ENCODE measurements at places on chromosomes 16 and 17. TPM values are rescaled to one million over a fixed set of nuclear protein-coding genes. Genes with fewer than 3 reads are reported as not detected.
A peak's percentile ranks its signal among the peaks of the same experiment; 100 is the strongest.

DNA sequence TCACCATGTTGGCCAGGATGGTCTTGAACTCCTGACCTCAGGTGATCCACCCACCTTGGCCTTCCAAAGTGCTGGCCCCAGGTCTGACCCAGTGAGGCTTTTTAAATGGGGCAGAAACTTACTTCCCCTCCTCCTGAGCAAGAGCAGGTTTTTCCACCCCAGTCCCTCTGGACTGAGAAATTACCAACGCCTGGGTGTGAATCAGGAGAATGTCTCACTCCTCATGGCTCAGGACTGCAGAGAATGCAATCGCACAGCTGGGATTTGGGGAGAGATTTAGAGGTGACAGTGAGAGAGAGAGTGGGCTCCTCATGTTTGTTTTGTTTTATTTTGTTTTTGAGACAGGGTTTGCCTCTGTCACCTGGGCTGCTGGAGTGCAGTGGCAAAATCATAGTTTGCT lies 203.6 kb downstream of the RAB11FIP4 start:
- no peak for DNase-seq

DNA sequence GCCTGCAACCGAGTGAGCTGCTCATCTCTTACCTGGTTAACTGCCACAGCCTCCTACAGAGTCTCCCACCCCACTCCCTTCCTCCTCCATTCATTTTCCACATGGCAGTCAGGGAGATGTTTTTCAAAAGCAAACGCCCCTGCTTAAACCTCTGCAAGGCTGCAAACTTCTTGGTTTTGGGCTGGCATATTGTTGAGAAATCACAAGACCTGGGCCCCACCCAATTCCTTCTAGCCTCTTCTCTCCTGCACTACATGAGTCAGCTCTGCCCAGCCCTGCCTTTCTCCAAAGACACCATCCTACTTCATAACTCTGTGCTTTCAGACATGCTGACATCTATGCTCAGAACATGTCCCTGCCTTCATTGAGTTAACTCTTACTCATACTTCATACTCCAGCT lies 136.1 kb downstream of the SPACA3 start:
- DNase-seq = no peak

DNA sequence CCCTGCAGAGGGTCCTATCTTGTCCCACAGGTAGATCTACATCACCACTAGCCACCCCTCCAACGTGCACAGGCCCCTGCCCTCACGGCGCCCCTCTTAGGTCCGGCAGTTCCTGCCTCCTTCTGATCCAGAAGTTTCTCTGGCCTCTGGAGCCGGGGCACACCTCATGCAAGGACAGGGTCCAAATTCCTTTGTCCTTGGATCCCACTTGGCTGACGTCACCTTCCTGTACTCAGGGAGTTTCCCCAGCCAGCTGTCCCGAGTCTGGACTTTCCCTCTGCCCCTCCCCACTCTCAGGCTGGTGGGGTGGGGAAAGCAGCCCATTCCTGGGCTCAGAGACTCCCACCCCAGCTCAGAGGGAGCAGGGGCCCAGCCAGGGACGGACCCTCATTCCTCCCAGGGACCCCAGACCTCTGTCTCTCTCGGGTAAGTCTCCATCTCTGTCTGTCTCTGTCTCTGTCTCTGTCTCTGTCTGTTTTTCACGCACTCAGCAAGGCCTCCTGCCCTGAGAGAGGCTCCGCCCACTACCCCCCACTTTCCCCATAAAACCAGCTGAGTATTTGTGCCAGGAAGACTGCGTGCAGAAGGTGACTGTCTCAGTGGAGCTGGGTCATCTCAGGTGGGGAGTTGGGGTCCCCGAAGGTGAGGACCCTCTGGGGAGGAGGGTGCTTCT lies at the start of gene IL32:
IL32 (plus strand) TSS at position 572 of the 673 bp plus-strand sequence. CDS start 172 bp downstream, outside the sequence.
- DNase-seq = peak; percentile 36

DNA sequence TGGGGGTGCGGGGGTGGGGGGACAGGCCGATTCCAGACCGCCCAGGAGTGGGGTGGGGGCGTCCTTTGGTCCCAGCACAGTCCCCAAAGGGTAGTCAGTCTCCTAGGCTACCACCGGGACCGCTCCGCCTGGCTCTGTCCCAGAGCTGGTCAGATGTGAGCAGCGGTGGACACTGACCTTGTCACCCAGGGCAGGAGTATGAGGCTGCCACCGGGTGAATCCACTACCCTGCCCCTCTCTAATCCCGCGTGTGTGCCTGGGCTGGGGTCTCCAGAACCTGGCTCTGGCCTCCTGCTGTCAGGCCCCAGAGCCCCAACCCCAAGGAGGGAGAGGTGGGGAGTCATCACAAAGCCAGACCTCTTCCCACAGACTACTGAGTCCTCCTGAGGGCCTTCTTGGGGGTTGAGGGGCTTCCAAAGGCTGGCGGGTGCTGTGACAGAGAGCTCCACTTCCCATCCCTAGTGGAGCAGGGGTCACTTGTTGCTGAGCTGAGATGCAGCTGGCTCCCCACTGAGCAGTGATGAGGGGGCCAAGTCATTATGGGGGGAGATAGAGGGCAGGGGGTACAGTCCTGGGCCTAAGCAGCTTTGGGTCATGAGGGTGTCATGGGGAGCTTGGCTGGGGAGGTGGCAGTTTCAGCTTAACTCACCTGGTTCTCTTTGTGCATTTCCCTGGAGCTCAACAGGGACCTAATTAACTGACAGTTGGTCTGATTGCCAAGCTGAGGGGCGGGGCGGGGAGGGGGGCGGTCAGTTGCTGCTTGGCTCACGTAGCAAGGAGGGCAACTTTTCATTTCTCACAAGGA lies 1.2 kb downstream of the PPP1R1B start:
- DNase-seq = no peak

DNA sequence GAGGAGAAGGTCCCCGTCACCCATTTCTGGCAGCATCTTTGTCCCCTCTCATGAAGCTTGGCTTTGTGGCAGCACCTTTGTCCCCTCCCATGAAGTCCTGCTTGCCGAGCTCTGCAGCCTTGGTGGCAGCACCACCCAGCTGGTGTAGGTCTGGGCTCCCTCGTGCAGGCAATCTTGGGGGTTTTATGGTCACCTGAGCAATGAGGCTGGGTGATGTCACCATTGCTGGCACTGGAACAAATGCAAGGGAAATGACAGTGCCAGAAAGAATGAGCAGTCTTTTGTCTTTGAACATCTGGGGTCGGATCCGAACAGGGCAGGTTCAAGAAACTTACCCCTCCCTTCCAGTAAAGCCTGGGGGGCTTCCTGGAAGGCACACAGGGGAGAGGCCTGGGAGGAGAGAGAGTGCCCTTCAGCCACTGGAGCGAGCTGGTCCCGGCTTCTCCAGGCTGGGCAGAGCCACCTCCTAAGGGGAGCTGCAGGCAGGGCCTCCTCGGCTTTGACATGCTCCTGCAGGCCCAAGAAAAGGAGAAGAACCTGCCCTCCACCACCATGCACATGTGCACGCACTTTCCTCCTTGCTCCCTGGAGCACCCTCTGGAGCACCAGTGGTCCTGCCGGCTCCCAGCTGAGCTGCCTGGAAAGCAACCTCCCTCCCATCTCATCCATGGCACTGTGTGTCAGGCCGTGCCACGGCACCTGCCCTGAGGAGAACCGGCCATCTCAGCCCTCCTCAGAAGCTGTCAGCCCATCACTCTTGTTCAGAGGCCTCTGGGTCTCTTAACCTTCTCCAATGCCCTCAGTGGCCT lies 16.0 kb downstream of the BTBD17 start:
- no peak for DNase-seq

- peak; percentile 57 for DNase-seq
These were observed 11.6 kb downstream of the FBXL19 start for GRCh38 chr16:30934827-30935557.

DNA sequence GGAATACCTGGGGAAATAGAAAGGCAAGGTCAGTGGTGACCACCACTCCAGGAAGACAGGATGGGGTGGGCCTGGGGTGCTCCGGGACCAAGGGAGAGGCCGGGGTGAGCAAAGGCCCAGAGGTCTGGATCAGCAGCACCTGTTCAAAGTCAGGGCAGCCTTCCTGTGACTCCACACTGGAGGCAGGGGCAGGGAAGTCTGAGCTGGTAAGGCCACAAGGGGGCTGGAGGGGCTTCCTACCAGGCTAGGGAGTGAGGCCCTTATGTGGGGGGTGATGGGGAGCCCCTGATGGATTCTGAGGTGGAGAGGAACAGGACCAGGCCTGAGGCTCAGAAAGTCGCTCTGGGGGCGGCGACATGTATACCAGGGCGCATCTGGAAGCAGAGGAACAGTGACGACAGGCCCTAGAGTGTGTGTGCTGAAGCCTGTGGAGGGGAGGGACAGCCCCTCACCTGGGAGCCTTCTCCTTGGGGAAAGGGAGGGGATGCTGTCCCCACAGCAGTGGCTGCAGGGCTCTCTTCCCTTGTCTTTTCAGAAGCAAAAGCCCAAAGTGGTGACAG lies 3.7 kb downstream of the C16orf78 start:
- DNase-seq = no peak

- DNase-seq = no peak
These were observed at the start of gene MAZ for GRCh38 chr16:29806099-29806579. MAZ (plus strand) TSS chr16:29806529; CDS start chr16:29806702, 173 bp downstream.

GRCh38 chr17:63702721-63703015 lies 2.7 kb upstream of the LIMD2 start:
- DNase-seq = no peak

GRCh38 chr17:47751471-47751870 lies 18.4 kb downstream of the TBX21 start:
- DNase-seq = no peak

- DNase-seq = no peak
These were observed 202.1 kb downstream of the RBFOX1 start for GRCh38 chr16:7534749-7535148.

GRCh38 chr16:560204-560700 lies at the start of gene PRR35:
PRR35 (plus strand) TSS chr16:560394; CDS start chr16:563295, 2,901 bp downstream.
- DNase-seq = no peak

DNA sequence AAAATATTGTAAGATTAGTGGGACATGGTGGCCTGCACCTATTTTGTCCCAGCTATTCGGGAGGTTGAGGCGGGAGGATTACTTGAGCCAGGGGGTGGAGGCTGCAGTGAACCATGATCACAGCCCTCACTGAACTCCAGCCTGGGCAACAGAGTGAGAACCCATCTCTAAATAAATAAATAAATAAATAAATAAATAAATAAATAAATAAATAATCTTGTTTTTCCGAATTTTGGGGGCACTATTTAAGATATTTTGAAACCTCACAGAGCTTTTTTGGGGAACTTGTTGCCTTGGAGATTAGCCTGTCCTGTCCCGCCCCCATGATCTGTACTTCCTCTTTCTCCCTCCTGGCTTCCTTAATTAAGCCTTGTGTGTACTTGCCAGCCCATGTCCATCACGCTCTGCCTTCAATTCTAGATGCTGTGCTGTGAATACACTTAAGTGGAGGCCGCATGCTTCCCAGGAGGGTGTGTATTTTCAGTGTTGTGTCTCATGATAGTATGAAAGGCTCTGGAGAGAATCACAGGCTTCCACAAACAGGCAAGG lies 4.4 kb downstream of the LGALS9 start:
- DNase-seq = no peak

DNA sequence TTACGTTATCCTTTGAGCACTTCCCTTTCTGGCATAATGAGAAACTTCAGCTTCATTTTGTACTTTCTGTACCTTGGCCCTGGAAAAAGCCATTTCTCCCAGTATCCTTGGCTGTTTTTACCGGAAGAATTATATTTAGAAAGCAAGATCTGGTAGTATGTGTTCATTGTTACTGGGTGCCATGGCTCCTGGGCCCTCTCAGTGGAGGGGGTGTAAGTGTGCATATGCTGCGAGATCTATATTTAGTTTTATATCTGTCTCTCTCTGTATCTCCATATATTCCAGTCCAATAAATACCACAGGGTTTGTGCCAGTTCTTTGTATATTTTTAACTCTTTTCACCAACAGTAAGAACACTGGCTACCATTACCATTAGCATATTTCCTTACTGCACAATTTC lies 17.7 kb downstream of the ATP2C2 start:
- no peak for DNase-seq

- DNase-seq = no peak
These were observed 15.6 kb upstream of the CLEC10A start for GRCh38 chr17:7095625-7096024.

DNA sequence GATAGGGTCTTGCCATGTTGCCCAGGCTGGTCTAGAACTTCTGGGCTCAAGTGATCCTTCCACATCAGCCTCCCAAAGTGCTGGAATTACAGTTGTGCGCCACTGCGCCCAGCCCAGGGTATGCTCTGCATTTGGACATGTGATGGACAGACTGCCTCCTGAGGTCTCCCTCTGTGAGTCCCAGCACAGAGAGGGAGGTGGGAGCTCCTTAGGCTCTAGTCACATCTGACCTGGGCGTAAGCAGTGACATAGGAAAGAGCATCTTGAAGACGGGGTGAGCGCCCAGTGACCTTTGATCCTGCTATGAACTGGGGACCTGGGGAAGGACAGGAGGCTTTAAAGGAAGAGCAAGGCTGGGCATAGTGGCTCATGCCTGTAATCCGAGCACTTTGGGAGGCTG lies 2.2 kb upstream of the GFAP start:
- DNase-seq = no peak

GRCh38 chr17:20922128-20922670 lies 120.6 kb downstream of the USP22 start:
- peak; percentile 32 for DNase-seq

- DNase-seq = no peak
These were observed 414.4 kb downstream of the UTP18 start for GRCh38 chr17:51674579-51675255.

DNA sequence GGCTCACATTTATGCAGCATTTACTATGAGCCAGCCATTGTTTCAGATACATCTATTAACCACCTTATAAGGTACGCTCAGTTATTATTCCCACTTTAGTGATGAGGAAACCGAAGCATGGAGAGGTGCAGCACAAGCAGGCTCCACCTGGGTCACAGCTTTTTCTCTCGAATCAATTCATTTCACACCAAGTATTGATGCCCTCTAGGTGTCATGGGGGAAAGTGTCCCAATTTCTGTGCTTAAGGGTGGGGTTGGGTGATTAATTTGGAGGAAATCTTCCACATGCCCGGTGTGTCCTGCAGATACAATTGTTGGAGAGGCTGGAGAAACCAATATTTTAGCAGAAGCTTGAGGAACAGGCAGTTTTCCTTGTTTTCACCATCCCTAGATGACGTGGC lies 62.7 kb upstream of the DNAJA2 start:
- DNase-seq = no peak

- DNase-seq = peak; percentile 36
These were observed 14.7 kb downstream of the LRRC75A start for GRCh38 chr17:16477255-16477654.

- no peak for DNase-seq
These were observed 27.1 kb downstream of the CDH13 start for GRCh38 chr16:82653550-82654511.

Gene IRF8
- 2.9 TPM for total RNA-seq

Gene NHLRC4
- total RNA-seq = 0.56 TPM

Gene TNFRSF13B
- not detected for total RNA-seq

Gene OR3A1
- total RNA-seq = not detected

Gene OR3A3
- total RNA-seq = not detected

Gene PEX12
- 14.2 TPM for total RNA-seq

Gene CASKIN1
- total RNA-seq = not detected

Gene TEKT5
- not detected for total RNA-seq

Gene ATP1B2
- total RNA-seq = 0.27 TPM

Gene MTSS2
- 94.6 TPM for total RNA-seq

Gene ITGAX
- 0.22 TPM for total RNA-seq

Gene ELMO3
- 0.55 TPM for total RNA-seq

Gene KRTAP4-2
- total RNA-seq = not detected

Gene KRTAP3-2
- total RNA-seq = not detected
